Activated naive CD8-positive, alpha-beta T cell treated with anti-CD3 and anti-CD28 coated beads, Interleukin-2, amount 10 ng/mL, durations not matched to agents 7 days and 5 days (primary cell): ENCODE measurements at places on chromosomes 3 and 15.

DNA sequence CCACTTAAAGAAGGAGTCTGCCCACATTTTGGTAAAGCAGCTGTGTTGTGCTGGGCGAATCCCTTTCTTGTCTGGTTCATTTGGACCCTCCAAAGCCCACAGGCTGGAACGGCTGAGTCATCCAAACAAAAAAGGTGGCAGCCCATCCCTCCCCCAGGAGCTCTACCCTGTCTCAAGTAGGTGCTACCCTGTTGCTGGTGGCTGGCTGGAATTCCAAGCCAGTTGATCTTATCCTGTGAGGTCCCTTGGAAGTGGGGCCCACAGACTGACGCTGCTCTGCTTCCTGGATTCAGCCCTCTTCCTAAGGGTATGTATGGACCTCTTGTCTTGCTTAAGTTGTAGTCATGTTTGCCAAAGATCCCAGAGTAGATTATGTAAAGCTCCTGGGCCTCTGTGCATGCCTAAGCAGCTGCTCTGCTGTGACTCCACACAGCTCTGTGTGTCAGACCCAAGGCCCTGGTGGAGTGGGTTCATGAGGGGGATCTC is 44.5 kb downstream of the CCR1 start:
- no peak for DNase-seq

DNA sequence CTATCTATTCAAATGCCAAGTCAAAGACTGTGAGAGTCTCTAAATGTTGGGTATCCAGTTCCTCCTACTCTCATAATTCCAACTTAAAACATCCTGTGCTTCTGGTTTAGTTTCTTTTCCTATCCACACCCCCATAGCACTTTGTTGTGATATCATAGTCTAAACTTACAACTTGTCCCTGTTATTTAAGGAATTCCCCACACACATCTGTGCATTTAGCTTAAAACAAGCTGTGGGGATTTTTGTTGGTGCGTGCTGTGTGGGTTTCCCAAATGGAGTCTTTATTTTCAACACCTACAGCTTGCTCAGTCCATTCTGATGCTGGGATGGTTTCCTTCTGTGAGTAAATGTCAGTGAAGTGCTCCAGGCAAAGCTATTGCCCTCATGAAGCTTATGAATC is 167.3 kb downstream of the GMNC start:
- DNase-seq, result no peak

DNA sequence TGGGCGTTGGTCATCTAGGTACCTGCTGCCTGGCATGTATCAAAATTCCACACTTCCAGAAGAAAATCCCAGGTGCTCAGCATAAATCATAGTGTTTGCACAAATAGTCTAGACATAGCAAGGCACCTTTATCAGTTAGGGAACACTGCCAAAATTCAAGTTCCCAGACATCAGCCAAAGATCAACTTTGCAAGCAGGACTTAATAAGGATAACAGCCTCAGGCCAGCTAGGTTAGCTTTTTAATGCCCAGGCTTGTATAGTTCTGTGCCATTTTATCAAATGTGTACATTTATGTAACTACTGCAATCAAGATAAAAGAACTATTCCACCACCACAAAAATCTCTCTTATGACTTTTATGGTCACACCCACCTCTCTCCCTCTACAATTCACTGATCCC is 30.7 kb downstream of the DZIP3 start:
- DNase-seq, result no peak

DNA sequence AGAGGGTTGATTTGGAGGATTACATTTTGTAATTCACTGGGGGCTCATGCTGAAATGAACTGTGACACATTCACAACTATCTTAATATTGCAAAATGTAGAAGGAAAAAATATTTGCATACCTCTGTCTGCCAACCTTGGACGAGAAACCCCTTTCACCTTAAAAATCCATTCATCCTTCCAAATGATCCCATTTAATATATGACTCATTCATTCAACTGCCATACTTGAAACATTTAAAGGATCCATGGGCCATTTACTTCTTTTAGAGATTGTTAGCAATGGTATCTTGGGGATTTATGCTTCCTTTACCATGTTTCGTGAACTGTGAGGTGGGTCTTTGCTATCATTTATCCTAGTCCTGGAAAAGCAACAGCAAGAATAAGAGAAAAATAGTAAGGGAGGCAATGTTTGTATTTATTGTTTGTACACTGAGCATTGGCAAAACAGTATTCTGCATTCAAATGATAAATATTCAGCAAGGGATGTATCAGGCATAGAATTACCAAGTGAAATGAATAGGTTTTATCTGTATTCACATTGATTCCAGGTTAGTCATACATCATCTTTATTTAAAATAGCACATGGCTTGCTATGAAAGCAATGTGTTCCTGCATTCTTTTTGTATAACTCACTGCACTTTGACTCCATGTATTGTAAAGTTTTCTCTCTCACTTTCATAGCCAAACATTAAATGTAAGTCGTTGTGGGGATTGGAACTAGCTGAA is 378.1 kb downstream of the NSUN3 start:
- no peak for DNase-seq

DNA sequence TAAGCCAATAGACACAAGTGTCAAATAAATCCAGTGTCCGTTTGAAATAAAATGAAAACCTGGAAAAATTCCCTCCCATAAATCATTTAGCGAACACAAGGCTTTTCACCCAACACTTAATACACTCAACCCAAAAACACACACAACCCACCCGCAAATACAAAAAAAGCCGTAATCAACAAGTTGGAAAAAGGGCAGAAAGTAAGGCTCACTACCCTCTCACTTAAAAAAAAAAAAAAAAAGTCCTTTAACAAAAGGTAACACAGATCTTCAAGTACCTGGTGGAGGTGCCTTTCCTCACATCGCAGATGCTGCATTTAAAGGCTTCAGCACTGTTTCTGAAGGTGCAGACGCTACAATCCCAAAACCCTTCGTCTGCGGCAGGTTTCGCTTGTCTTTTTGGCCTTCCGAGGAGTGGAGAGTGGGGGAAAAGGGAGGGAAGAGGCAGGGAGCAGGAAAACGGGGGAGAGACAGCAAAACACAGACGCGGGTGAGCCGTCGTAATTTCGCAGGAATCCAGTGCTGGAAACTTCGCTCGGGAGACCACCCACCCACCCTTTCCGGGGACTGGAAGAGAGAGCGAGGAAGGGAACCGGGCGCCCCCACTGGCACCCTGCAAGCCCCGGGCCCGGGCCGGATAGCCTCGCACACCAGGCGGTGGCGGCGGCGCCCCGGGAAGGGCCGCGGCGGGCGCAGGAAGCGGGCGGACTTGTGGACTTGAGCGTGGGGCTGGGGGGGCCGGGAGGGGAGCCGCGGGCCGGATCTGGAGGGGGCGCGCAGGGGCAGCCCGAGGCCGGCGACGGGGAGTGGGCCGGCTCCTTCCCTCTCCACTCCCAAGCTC is 401.8 kb downstream of the SHQ1 start:
- no peak for DNase-seq

- no peak for DNase-seq
Observed at GRCh38 chr3:157275832-157276231, 115.9 kb upstream of the CCNL1 start.

DNA sequence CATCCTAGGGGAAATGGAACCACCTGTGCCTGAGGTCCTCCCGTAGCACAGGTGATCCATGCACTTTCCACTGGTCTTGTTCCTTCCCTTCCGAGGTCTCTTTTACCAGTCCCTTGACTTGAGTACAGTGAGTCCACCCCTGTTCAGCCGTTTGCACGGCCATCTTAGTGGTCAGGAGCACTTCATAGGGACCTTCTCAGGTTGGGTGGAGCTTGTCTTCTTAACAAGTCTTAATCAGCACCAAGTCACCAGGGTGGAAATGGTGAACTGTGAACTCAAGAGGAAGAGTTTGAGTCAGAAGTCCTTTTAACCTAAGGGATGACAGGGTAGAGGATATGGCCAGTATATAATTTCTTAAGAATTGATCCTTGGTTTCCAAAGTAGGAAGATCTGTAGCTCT is 21.4 kb downstream of the ARL8B start:
- no peak for DNase-seq

DNA sequence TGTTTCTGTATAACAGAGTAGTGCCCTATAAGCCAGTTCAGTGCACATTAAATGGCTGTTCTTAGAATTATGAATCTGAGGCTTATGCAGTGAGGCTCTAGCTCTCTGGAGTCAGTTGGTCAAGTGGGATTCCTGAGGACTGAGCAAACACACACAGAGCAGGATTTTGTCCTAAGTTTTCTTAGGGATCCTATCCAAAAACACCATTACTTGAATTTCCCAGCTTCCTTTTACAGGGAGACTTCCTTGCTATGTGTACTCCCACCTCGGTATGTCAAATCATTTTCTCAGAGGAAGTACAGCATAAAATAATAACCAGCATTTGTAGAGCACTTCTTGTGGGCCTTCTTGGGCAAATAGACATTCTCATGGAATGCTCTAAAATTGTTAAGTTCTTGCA is 63.1 kb upstream of the GOLGA6B start:
- no peak for DNase-seq

DNA sequence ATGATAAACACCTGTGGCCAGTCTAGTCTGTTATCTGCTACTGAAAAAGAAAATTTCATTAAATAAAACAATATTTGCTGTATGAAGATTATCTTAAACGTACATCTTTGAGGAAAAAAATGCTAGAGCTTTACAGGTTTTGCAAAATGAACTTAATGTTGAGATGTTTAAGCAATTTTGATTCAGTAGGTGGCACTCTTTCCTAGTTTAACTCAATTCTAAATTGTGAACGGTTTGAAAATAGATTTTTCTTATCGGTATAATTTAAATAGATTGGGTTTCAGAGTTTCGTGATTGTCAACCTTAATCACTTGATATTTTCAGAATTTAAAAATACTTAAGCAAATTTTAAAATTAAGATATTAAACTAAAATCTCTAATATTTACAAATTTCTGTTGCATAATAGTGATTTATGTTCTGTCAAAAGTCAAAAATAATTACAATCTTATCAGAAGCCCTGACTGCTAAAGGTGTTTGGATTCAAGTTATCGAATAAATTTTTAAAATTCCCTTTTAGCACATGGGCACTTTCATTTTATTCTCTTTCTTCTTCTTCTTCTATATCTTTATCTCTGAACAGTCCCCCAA is 7.0 kb upstream of the RNF111 start:
- no peak for DNase-seq

GRCh38 chr3:148990236-148990635 is 1.1 kb upstream of the GYG1 start:
- no peak for DNase-seq

DNA sequence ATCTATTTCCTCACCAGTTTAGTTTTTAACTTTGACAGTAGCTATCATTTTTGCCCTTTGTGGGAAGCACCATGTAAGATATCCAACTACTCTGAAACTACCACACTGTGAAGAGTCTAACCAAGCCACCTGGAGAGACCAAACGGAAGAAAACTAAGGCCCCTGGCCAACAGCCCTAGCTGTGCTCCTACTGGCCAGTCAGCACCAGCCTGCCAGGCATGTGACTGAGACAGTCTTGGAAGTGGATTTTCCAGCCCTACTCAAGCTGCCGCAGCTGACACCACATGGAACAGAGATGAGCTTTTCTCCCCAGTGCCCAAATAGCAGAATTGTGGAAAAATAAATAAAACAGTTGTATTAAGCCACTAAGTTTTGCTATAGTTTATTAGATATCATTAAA is 2.9 kb upstream of the TBC1D5 start:
- no peak for DNase-seq

- no peak for DNase-seq
Observed at GRCh38 chr3:124269619-124270018, 277.7 kb upstream of the ROPN1 start.

DNA sequence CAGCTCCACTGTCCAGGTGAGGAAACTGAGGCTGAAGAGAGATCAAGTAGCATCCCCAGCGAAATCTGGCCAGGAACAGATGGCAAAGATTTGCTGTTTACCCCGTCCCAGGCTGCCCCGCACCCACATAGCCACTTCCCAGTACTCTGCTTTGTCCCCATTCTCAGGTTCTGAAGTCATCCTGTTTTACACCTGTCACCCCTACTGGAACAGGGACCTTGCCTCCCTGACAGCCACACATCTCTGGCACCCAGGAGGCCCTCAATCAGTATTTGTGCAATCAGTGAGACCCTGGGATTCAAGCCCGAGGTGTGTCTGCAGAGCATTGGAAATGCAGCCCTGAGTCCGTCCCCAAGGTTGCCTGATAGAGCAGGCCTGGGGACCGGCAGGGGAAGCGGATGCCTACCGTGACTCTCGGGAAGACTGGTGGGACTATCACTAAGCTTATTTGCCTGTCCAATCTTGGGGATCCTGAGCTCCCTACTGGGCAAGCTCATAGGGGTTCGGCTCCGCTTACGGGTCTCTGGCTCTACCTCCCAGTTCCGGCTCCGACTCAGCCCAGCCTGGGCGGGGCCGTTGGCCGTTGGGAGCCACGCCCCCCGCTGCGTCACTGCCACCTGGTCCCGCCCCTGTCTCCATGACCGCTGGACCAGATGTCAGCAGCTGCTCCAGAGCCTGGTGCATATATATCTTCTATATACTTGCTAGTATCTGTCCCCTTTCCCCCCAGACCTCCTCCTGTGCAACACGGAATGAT is 17.5 kb upstream of the FANCD2 start:
- peak; percentile 87 for DNase-seq

GRCh38 chr3:22392859-22393258 is 641.8 kb upstream of the ZNF385D start:
- DNase-seq, result no peak

DNA sequence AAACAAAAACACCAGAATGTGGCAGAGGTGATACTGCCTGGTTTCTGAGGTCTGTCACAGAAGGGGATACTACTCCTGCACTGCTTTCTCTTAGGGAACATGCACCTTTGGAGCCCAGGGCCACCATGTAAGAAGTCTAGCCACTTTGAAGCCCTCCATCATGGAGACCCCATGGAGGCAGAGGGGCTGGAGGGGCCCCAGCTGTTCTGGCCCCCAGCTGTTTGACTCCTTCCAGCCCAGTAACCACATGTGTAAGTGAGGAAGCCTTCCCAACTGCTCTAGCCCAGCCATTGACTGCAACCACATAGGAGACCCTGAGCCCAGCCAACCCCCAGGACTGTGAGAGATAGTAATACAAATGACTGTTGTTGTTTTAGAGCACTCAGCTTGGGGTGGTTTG is 9.0 kb upstream of the IGDCC4 start:
- no peak for DNase-seq

GRCh38 chr3:4754180-4755086 is 224.8 kb upstream of the BHLHE40 start:
- no peak for DNase-seq

- DNase-seq, result no peak
Observed at GRCh38 chr3:125280668-125281361, 68.3 kb upstream of the SLC12A8 start.

DNA sequence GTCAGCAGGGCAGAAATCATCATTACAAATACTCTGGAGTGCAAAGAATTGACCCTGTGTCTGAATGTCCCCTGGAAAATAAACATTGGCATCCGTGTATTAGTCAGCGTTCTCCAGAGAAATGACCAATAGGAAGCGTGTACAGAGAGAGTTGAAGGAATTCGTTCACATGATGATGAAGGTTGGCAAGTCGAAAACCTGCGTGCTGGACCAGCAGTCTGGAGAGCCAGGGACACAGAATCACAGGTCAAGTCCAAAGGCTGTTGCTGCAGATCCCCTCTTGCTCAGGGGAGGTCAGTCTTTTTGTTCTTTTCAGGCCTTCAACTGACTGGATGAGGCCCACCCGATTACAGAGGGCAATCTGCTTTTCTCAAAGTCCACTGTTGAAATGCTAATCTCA is 16.6 kb downstream of the GP9 start:
- no peak for DNase-seq
